CD4-positive, alpha-beta T cell treated with Interleukin-6 at 100 ng/mL for 8 hours (primary cell): ENCODE measurements at places on chromosomes 7 and 10.

GRCh38 chr7:50706469-50706937 is 76.2 kb downstream of the GRB10 start:
- DNase-seq, result no peak

- no peak for DNase-seq
Observed at GRCh38 chr10:28508304-28508925, 24.5 kb upstream of the WAC start.

DNA sequence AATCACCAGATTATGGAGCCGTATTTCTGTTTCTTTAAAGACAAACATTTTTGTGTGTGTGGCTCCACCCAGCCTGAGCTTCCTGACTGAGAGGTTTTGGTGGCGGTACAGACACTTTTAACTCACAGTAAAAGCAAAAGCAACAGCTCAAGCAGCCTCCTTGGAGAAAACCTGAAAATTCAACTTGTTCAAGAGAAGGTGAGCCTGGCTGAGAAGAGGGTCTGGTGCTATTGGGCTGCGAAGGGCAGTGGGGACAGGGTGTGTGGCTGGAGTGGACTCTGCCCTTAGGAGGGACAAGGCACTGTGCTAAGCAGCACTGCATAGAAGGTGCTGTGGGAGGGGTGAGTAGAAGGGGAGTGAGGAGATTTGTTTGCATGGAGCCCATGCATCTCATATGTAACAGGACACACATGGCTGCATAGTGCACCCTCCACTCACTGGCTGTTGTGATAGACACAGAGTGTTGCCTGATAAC is at the start of gene GIMAP7:
Gene GIMAP7 (plus strand): TSS at position 125 of the 475 bp plus-strand sequence. CDS start 5,103 bp downstream, outside the sequence.
- DNase-seq, result peak; percentile 86

DNA sequence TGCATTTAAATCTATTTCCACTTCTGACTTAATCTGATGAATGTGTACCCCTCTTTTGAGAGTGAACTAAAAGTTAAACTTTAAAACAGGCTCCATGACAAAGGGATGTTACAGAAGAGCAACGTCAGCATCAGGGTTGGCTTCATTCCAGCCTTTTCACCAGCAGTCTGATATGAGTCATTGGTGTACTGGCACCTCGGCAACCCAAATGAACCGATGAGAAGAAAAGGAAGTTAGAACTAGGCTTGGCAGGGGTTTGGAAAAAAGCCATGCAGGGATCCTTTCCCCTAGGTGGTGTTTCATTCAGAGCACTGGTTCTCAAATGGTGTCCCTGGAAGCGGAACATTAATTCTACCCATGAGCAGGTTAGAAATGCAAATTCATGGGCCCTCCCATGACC is 53.6 kb downstream of the SEC61G start:
- DNase-seq, result no peak

- DNase-seq, result no peak
Observed at GRCh38 chr7:82430500-82431465, 12.8 kb downstream of the CACNA2D1 start.

- no peak for DNase-seq
Observed at GRCh38 chr7:99371376-99371920, 3.1 kb upstream of the ARPC1B start.

DNA sequence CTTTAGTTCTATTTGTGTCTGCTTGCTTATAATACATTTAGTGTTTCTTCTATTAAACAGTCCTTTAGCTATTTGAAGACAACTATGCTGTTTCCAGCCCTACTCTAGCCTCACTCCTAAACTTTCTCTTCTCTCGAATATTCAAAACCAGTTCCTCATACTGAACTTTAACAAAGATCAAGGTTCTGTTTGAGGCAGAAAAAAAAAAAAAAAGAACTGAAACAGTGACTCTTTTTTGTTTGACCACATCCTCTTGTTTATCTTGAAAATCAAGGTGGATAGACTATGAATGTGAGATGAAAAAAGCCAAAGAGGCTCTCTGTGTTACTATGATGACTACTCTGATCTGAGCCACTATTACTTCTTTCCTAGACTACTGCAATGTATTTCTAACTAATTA is 154.3 kb downstream of the ZNF365 start:
- DNase-seq, result peak; percentile 43

DNA sequence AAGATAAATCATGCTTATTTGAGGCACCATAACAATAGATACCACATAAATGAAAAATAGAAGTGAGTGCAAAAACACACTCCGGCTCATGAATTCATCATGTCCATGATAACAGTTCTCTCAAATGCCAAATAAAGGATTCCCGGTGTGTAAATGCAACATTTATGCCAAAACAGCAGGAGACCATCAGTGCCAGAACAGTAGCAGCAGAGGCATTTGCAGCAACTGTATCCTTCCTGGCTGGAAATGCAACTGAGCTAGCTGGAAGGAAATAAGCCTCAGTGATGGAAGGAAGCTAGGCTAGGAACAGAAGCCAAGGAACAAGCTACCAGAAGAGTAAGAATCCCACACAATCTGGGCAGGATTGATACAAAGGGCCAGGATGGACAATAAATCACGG is 79.9 kb upstream of the THSD7A start:
- DNase-seq, result no peak

- DNase-seq, result no peak
Observed at GRCh38 chr10:132793871-132794849, 8.2 kb upstream of the NKX6-2 start.

DNA sequence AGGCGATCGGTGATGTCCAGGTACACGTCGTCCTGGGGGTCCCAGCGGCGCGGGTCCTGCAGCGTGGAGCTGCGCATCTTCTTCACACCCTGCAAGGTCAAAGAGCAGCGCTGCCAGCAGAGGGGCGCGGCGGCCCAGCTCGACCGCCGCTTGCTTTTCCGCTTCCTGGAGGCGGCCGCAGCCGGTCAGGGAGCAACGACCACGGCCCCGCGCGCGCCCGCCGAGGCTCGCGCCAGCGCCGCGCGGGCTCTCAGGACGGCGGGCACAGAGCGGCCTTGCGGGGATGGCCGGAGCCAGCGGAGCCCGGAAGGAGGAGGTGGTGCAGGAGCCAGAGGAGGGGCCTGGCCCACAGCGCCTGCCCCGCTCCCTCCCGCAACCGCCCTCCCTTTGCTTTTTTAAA is 76.4 kb upstream of the CDC14C start:
- no peak for DNase-seq

DNA sequence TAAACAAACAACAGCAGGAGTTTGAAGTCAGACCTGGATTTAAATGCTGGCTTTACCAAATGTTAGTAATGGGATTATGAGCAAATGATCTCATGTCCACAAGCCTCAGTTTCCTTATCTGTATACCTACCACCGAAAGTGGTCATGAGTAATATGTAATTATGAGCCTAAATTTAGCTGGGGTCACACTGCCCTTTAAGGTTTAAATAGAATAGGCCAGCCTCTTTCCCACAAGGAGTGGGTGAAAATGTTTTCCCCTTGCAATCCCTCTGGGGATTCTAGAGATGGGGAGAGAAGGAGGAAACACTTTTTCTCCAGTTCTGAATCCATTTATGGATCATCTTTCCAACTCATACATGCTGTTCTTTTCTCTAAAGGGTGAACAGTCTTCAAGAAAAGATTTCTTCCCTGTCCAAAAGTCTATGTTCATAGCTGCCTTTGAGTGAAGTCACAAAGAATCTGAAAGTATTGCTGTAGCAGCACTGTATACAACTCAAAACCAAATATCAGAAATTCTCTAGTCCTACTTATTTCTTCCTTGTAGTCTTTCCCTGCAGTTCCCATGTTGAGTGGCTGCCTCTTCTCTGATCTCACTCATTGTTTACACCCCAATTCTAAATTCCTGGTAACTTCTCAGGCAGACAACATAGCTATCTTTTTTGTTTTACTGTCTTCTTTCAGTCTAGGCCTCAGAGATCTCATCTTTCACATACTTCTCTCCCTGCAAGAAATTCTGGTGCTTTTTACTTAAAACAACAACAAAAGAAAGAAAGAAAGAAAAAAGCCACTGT is 7.4 kb upstream of the TSPAN12 start:
- no peak for DNase-seq

DNA sequence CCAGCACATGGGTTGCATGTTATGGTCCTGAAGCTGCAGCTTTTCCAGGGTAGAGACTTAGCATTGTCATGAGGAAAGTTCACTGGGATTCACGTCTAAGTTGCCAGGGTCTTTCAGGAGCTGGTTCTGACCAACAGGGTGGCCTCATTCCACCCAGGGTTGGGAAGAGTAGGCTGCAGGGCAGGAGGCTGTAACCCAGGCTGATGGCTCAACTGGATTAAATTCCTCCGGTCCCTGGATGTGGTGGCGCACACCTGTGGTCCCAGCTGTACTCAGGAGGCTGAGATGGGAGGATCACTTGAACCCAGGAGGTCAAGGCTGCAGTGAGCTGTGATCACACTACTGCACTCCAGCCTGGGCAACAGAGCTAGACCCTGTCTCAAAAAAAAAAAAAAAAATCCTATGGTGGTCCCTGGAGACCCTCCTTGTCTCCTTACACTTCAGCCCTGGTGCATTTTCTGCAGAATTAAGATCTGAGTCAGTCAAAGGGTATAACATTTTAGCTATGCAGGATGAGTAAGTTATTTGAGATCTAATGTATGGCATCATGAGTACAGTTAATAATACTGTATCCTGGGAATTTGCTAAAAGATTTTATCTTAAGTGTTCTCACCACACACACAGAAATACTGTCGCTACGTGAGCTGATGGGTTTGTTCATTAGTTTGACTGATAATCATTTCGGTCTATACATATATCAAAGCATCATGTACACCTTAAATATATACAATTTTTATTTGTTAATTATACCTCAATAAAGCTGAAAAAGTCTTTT is 44.0 kb downstream of the ASB13 start:
- DNase-seq, result no peak

- DNase-seq, result no peak
Observed at GRCh38 chr7:79979437-79979836, 155.2 kb upstream of the GNAI1 start.

GRCh38 chr7:77903597-77903996 is 105.0 kb downstream of the PHTF2 start:
- peak; percentile 1 for DNase-seq

DNA sequence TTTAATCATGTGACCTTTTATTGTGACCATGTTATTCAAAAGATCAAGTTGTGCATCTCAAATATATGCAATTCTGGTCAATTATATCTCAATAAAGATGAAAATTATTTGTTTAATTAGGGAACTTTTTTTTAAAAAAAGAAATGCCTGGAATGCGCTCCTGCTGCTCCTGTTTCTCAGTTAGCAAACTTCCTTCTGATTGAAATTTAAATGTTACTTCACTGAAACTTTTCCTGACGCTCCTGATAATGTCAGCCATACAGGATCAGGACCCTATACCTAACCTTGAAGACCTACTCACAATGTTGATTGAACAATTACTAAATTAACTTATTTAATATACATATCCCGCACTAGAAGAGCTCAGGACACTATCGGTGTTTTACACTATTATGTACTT is 190.4 kb downstream of the MACC1 start:
- no peak for DNase-seq

- no peak for DNase-seq
Observed at GRCh38 chr10:52615756-52616394, 156.7 kb downstream of the MBL2 start.

GRCh38 chr7:39721919-39722597 is 98.7 kb downstream of the RALA start:
- no peak for DNase-seq

- no peak for DNase-seq
Observed at GRCh38 chr10:58675321-58675720, 162.6 kb downstream of the BICC1 start.

GRCh38 chr7:111508387-111508786 is 53.9 kb downstream of the IMMP2L start:
- no peak for DNase-seq

DNA sequence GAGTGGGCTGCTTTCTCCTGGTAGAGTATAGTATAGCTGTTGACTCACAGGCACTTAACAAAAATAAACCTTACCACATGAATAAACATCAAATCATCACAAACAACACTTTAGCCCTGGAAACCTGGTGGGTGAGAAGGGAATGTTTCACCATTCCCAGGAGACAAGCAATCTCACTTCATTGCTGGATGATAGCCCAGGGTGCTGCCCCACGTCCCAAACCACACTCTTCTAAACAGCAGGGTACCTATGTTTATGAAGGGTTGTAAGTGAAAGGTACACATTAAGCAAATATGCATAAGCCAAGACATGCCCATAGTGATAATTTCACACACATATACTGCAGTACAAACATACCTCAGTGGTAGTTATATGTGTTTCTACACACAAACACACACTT is 276.2 kb downstream of the FGFR2 start:
- no peak for DNase-seq

- DNase-seq, result no peak
Observed at GRCh38 chr7:41882256-41882655, 179.4 kb upstream of the INHBA start.

- DNase-seq, result no peak
Observed at GRCh38 chr7:80150611-80151273, 16.1 kb downstream of the GNAI1 start.

DNA sequence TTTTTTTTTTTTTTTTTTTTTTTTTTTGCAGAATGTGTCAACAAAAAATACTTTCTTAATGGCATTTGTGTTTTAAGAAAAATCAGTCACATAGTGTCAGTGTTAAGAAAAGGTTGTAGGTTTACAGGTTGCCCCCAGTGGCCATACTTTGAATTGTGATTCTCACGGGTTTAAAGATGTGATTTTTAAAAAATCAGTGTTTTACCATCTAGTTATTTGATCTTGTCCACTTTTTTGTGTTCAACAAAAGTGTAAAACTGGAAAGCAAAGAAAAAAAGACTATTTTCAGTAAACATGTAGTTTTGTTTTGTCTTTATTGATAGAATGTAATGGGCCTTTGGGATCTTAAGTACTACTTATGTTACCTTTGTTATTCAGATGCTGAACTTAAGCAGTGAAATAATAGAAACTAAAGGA is 25.7 kb downstream of the SUV39H2 start:
- peak; percentile 11 for DNase-seq

DNA sequence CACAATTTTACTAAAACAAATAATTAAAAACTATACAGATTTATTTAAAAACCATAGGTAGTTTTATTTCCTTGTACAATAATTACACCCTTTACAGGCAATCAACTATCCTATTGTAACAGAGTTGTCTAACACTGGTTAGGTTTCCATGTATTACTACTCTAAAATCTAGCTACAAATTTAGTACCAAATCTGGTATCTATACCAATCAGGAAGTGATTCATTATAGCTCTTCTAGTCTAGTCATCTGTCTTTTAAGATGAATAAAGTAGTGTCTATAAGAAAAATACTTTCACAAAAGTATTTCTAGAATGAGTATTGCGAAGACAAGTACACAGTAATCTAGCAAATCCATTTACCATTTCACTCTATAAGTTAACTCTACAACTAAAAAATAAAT is 16.9 kb downstream of the ZNF800 start:
- DNase-seq, result no peak

DNA sequence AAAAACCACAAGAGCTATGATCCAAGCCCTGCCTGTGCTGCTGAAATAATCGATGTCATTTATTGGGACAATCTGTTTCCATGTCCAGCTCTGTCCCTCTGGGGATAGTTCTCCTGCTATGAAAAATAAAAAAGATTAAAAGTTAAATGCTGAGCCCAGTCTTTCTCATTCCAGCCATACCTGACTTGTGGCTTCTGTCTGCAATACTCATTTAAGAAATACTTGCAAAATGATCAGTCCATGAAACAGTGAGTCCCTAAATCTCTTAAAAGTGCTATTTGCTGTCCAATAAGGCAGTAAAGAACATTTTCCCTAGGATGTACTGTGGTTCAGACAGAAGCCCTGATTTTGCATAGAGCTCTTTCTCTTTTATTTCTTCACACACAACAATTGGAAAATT is 91.7 kb downstream of the SLC16A9 start:
- no peak for DNase-seq
